Urinary bladder (tissue), 4 donors: ENCODE measurements at places on chromosomes 4 and X. TPM values are rescaled to one million over a fixed set of nuclear protein-coding genes. Genes with fewer than 3 reads are reported as not detected.

PHOX2B gene
- 0.71 TPM for polyA plus RNA-seq

TMEM156 gene
- 0.53 TPM for polyA plus RNA-seq

RAB9B gene
- 16.2 TPM for polyA plus RNA-seq

DNA sequence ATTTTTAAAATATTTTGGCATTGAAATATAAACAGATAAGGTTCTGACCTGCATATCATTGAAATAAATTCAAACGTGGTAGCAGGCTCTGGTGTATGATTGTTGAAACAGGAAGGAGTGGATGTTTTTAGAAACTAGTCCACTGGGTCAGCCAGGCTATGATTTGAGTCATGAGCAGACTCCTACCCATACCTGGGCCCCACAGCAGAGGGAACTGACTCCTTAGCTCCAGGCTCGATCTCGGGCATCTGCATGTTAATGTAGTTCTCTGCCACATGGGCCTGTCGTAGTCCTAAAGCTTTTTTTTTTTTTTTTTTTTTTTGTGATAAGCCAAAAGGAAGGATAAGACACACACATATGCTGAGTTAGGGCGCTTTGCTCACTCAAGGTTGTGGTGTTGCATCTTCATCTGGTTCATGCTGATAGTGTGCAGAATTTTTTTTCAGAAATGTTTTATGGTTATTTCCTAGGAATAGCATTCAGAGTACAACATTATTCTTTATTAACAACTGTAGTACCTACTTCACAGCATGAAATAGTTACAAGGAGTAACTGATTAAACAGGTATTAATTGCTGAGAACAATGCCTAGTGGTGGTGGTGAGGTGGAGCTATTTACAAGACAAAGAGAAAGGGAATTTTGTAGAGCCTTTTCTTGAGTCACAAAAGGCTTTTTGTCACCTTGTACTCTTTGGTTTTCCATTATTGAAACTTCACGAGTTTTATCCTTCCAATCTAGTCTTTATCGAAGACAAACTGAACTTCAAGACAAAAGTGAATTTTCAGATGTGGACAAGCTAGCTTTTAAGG, 27.3 kb downstream of the OFD1 start:
- DNase-seq = no peak

- DNase-seq = no peak
Measured at GRCh38 chrX:153761863-153762262, 2.2 kb upstream of the PLXNB3 start.

DNA sequence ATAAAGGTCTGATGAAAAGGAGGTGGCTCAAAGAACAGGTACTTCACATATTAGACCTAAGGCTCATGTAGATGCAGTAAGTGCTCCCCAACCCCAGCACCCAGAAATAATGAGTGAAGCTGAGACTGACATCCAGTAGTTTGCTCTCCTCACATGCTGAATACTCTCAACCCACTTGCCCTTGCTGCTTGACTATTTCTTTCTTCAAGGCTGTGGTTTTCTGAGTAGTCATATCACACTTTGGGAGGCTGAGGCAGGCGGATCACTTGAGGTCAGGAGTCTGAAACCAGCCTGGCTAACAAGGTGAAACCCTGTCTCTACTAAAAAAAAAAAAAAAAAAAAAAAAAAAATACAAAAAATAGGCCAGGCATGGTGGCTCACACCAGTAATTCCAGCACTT, 51.5 kb upstream of the PRPS1 start:
- DNase-seq = no peak

DNA sequence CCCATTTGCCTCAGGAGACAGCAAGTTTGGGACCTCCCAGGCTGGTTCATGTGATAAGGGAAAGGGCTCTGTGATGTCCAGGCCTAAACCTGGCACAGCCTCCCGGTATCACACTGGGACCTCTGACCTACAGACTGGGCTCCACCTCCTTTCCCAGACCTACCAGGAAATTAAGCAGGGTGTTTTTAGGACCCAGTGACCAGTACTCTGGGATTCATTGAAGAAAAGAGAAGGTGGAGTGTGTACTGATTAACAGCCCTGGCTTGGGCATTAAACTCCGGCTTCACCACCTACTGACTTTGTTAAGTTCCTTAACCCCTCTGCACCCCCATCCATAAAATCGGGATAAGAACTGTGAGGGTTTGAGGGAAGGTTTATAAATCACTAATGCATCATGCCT, 28.6 kb downstream of the ASB9 start:
- DNase-seq = no peak
